ENCODE measurements at places on chromosomes 2 and 18.

DNA sequence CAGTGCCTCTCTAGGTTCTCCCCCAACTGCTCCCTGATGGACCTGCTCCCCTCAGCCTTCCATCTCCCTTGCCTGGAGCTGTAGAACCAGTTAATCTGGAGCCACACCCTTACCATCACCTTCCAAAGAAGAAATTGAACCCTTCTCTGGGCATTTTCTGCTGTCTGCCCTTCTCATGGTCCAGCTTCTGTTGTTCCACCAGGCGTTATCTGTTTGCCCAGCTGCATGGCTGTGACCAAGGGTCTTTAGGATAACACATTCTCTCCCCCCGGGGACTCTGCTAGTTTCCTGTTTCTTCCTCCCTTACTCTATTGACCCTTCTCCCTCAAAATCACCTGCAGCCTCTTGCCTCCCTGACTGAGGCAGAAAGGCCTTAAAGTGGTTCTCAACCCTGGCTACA is 3.2 kb upstream of the ANKRD53 start:
- DNase-seq: no peak

GRCh38 chr2:213237787-213238186 is 46.5 kb upstream of the SPAG16 start:
- no peak for DNase-seq

GRCh38 chr2:45072862-45073237 is 63.6 kb upstream of the SIX2 start:
- no peak for DNase-seq

GRCh38 chr2:62536873-62537547 is 31.0 kb upstream of the TMEM17 start:
- DNase-seq: no peak

- DNase-seq: no peak
These were observed 178.6 kb downstream of the NEDD4L start for GRCh38 chr18:58222432-58223125.

GRCh38 chr18:13440277-13441248 is 222.0 kb downstream of the LDLRAD4 start:
- no peak for DNase-seq

- DNase-seq: no peak
These were observed 120.9 kb upstream of the ITGB6 start for GRCh38 chr2:160321006-160321405.

DNA sequence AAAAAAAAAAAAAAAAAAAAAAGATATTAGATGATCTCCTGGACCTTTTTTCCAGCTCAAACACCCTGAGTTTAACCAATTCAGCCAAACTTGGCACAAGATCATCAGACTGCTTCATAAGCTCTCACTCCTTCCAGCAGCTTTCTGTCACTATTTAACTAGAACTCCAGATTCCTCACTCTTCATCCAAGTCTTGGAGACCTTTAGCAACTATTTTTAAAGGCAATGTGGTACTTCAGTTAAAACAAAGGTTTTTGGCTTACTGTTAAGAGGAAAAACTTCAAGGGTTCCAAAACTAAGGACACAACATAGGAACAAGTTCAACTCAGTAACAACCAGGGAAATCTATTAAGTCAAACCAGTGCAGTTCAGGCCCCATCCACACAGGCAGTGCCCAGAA is 23.2 kb downstream of the LAMA1 start:
- DNase-seq: no peak

DNA sequence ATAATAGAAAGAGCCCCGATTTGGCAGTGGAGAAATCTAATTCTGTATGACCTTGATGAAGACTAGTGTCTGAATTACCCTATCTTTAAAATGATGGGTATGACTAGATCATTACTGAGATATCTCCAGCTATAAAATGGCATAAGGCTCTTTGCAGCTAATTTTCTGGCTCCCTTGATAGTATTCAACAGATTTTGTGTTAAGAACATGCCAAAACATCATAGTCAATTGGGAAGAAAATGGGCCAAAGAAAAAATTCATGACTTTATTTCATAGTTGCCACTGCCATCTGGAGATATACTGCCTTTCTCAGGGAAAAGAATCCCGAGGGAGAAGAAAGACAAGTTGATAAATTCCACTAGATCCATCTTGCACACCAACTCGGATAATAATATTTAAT is 1618.7 kb downstream of the LRP1B start:
- DNase-seq: no peak
